ENCODE measurements at places on chromosomes 3 and 15.

- peak; percentile 74 for DNase-seq
These were observed at the start of gene MCF2L2 for GRCh38 chr3:183428447-183429211. MCF2L2 (minus strand) TSS chr3:183428619; CDS start chr3:183427977, 642 bp downstream.

DNA sequence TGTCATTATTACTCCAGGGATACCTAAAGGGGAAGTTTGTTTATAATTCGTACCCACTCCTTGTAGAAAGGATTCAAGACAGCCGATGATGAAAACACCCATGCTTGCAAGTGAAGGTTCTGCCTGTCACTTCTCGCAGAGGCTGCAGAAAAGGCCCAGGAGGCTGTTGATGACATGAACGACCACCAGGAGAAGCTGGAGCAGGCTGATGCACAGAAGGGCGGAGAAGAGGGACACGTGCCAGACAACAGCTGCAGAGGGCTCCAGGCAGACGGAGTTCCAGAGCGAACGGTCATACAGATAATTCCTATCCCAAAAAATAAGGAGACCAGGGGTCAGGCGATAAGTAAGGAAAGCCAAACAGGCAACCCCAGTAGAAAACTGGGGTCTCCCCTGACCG lies 5.7 kb upstream of the DYNLT2B start:
- DNase-seq = no peak

DNA sequence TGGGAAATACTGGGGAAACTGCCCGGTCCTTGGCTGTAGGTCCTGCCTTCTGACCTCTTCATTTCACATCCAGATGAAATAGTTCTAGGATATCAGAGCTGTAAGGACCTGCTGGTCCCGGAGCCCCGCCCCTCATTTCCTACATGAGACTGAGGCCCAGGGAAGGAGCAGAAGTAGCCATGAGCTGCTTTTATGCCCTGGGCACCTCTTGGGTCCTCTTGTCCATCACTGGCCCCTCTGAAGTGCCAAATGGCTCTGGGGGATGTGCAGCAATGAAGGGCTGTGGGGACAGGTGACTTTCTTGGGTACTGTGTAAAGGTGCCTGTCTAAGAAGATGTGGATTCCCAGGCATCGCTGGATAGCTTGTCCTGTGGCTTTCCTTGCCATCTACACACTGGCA lies 40.3 kb upstream of the ESYT3 start:
- DNase-seq = no peak

GRCh38 chr3:36941658-36942057 lies 3.2 kb downstream of the TRANK1 start:
- DNase-seq = no peak

DNA sequence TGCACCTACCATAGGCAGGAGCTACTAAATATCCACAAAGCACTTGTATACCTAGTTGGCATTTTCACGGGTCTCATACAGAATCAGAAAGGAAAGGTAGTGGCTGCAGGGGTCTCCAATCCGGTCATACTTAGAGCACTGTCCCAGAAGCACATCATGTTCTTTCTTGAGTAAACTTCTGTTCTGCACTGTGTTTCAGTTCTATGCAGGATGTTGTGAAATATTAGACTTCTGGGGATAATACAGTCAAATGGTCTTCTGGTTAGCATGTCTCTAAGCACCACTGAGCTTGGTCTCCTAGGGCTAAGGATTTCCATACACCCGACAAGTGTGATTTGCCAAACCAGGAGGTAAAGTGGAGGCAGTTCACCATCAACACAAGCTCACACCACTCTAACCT lies 27.9 kb downstream of the MINDY4B start:
- DNase-seq = no peak

DNA sequence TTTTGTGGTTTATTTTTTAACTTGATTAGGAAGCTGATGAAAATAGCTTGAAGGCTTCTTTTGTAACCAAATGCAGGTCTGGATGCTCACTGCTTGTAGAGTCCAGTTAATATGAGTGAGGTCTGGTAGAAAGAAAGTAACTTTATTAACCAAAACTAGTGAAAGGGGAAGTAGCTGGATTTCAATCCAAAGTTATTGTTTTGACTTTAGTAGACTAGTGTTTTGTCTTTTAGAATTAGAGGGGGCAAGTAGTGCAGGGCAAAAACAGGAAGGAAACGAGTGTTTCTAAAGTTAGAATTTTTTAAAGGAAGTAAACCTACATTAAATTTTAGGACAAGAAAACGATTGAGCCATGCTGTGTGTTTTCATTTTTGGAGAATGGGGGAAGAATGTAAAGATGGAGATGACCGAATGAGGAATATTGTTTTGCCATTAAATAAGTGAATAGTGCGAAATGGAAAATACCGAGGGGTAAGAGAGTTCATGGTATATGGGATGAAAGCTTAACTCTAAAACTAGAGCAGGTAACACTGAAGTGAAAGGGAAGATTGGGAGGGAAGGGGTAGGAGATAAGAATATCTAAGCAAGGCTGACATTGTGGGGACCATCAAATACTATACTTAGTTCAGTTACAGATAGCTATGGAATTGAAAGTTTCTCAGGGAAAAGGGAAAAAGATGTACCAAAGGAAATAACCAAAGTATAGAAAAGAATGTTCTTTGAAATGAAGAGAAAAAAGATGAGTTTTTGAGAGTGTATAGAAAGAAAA lies 40.0 kb downstream of the USP3 start:
- no peak for DNase-seq

DNA sequence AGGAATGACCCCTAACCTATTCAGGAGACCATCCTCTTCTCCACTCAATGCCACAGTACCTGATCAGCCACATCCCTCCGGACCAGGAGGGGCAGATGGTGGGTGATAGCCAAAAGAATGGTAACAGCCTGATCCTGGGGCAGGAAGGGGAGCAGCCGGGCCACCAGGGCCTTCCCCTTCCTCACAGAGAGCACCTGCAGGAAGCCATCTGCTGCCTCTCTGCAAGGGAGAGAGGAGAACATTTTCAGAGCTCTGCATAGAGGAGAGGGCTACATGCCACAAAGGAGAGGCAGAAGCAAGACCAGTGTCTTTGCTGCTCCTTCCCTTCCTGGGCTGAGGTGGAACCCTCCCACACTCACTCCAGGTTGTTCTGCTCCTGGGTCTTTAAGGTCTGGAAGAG lies 5.5 kb upstream of the SPG11 start:
- no peak for DNase-seq

- DNase-seq = no peak
These were observed 24.6 kb downstream of the ACAA1 start for GRCh38 chr3:38112378-38112761.

DNA sequence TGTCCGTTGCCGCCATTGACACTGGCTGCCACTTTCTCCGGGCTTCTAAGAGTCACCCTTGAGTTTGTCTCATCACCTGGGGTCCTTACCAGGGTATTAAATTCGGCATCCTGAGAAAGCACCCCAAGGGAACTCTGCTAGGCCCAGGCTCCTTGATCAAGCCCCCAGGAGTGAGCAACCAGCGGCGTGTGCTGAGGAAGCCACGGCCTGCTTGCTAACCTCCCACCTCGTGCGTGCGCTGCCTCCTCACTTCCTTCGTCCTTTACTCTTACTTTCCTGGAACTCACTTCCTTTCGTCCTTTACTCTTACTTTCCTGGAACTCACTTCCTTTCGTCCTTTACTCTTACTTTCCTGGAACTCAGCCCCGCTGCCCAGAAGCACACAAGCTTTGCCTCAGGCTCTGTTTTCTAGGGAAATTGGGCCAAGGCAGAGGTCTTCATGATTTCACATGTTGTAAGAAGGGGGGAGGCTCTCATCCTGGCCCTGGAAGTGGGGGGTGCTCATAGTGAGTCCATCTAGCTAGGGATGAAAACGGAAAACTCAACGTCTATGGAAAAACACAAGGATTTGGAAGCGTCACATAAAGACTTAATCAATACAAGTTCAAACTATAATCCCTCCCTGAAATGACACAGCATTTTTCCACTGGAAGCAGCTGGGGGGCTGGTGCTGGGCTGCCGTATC lies 36.7 kb upstream of the BDH1 start:
- no peak for DNase-seq

DNA sequence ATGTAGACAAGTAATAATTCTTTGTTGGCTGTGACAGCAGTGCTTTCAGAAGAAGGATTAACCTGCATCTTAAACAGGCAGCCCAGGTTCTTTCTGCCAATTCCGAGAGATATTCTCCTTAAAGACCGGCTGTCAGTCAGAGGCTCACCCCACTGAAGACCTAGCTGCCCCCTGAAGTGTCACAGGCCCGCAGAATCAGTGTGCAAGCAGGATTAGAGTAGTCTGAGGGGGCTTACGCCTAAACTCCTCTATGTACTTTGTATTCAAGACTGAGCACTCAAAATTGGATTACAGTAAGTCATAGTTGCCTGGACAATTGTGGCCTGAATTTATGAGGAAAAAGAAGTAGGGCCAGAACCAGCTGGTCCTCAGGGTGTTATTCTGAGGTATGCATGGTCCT lies 342.9 kb downstream of the CLSTN2 start:
- DNase-seq = no peak

GRCh38 chr15:47725906-47726305 lies 8.6 kb downstream of the SEMA6D start:
- DNase-seq = no peak

- peak; percentile 82 for DNase-seq
These were observed at the start of gene GASK1A for GRCh38 chr3:42979044-42979972. GASK1A (plus strand) TSS chr3:42979311; CDS start chr3:42979643, 332 bp downstream.

GRCh38 chr3:148455098-148455497 lies 242.6 kb upstream of the AGTR1 start:
- no peak for DNase-seq

- DNase-seq = no peak
These were observed 28.2 kb downstream of the CLEC3B start for GRCh38 chr3:45054196-45054857.

GRCh38 chr3:126343649-126344035 lies 13.6 kb downstream of the KLF15 start:
- DNase-seq = no peak

GRCh38 chr3:48553361-48553760 lies 3.2 kb downstream of the PFKFB4 start:
- DNase-seq = no peak
